ENCODE measurements at places on chromosomes 2 and 18. TPM values are rescaled to one million over a fixed set of nuclear protein-coding genes. Genes with fewer than 3 reads are reported as not detected.
A peak's percentile ranks its signal among the peaks of the same experiment; 100 is the strongest.

SAG gene
- not detected for total RNA-seq

ALPP gene
- not detected for total RNA-seq

ALPG gene
- not detected for total RNA-seq

NEB gene
- 1.4 TPM for total RNA-seq

MFSD6 gene
- 65.9 TPM for total RNA-seq

CPLX4 gene
- not detected for total RNA-seq

GRCh38 chr2:142044197-142044596, 86.6 kb downstream of the LRP1B start:
- H3K4me1 ChIP-seq = no peaks in the 10 kb centered on the region
- H3K4me3 ChIP-seq = no peak overlapping the region
- H3K36me3 ChIP-seq = no peaks in the 10 kb centered on the region
- H3K27ac ChIP-seq = no peak overlapping the region
- H3K27me3 ChIP-seq = no peaks in the 10 kb centered on the region
- no peak for DNase-seq

GRCh38 chr18:12281861-12282260, 26.2 kb upstream of the TUBB6 start:
- no peaks in the 10 kb centered on the region for H3K4me1 ChIP-seq
- H3K36me3 ChIP-seq = no peaks in the 10 kb centered on the region
- H3K4me3 ChIP-seq = no peak overlapping the region
- DNase-seq = no peak

- no peak overlapping the region for H3K27ac ChIP-seq
- H3K4me1 ChIP-seq = no peaks in the 10 kb centered on the region
- DNase-seq = no peak
- no peak overlapping the region for H3K4me3 ChIP-seq
- no peaks in the 10 kb centered on the region for H3K27me3 ChIP-seq
Observed at GRCh38 chr2:136221026-136221425, 103.1 kb upstream of the CXCR4 start.

DNA sequence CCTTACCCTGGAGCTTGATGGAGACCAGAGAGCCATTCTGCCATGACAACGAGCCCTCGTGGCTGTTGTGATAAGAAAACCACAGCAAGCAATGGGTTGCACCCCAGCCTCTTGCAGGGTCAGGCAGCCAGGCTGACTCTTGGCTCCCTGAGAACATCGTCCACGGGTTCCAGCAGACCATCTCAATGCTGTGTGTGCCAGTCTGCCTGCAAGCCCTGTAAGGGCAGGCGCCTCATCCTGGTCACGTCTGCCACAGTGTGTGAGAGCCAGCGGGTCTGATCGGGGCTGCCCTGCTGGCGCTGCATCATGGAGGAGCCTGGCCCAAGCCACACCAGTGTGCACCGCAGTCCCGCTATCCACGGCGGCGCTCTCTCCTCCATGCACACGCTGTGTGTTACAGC, 71.0 kb upstream of the MGAT4A start:
- H3K36me3 ChIP-seq = no peaks in the 10 kb centered on the region
- H3K27ac ChIP-seq = no peak overlapping the region
- no peaks in the 10 kb centered on the region for H3K4me1 ChIP-seq

DNA sequence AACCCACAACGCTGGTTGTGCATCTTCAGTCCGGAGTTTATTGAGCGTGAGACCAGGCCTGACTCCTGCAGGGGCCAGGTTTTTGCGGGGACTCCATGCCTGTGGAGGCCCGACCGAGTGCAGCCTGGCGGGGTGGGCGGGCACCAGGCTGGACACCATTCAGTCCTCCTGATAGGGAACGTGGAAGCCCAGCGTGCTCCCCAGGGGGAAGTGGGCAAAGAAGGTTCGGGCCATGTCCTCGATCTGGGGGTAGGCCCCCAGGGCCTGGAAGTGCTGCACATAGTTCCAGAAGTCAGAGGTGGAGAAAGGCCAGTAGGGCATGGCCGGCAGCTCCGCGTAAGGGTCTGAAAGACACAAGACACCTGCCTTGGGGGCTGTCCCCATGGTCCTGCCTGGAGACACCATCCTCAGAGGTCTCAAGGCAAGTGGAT, 1.4 kb downstream of the OTOS start:
- H3K36me3 ChIP-seq = no peaks in the 10 kb centered on the region
- no peak overlapping the region for H3K4me3 ChIP-seq
- no peak for DNase-seq
- no peak overlapping the region for H3K27ac ChIP-seq

- H3K36me3 ChIP-seq = peaks cover 31% of the 10 kb centered on the region
- no peaks in the 10 kb centered on the region for H3K4me1 ChIP-seq
- no peak for DNase-seq
Observed at GRCh38 chr2:9461079-9461478, 13.3 kb upstream of the IAH1 start.

DNA sequence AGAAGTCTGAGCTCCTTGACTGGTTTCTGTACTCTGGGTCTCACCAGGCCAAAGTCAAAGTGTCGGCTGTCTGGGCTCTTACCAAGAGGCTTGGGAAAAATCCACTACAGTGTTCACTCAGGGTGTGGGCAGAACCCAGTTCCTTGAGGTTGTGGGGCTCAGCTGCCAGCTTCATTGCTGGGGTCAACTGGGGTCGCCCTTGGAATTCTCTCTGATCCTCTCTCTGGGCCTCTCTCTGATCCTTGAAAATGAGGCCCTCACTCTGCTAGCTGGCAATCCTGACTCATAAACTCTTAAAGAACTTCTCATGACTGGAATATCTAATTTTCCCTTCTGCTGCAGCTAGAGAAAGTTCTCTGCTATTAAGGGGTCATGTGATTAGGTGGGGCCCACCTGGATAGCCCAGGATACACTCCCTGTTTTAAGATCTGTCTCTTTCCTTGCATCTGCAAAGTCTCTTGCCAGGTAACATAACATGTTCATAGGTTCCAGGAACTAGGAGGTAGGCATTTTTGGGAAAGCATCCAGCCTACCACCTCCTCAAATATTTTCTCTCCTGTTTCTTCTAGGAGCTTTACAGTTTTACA, 66.3 kb downstream of the SP110 start:
- DNase-seq = no peak
- no peaks in the 10 kb centered on the region for H3K36me3 ChIP-seq
- H3K4me3 ChIP-seq = no peak overlapping the region

DNA sequence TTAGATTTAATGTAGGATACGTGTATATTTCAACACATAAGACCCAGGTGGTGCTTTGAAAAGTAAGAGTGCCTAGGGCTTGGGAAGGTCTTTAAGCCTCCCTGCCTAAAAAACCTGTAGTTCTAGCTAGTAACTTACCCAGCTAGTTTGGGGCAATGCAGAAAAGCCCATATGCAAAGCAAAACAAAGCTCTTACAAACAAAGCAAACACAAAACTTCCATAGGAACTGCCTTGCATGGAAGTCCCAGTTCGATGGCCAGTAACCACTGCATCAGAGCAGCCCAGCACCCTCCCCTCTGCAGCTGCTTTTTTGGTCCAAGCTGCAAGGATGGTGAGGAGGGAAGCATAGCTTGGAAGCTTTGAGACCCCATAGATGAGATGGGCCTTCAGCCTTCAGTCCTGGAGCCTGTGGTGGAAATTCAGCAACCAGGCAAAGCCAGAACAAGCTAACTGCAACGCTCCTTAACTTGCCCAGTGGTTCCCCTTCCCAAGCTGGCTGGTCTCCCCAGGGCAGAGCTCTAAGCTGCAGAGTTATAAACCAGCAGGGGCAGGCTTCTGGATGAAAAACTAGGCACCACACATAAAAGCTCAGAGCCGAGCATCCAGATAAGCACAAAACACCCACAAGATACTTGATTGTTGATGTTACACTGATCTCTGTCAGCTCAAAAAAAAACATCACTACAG, 16.2 kb downstream of the C2orf76 start:
- H3K4me1 ChIP-seq = peaks cover 23% of the 10 kb centered on the region
- no peak overlapping the region for H3K4me3 ChIP-seq
- no peaks in the 10 kb centered on the region for H3K36me3 ChIP-seq
- H3K27me3 ChIP-seq = 0 out of 2 replicates have a peak, but pooled peaks cover 2% of the 10 kb centered on the region
- DNase-seq = no peak

DNA sequence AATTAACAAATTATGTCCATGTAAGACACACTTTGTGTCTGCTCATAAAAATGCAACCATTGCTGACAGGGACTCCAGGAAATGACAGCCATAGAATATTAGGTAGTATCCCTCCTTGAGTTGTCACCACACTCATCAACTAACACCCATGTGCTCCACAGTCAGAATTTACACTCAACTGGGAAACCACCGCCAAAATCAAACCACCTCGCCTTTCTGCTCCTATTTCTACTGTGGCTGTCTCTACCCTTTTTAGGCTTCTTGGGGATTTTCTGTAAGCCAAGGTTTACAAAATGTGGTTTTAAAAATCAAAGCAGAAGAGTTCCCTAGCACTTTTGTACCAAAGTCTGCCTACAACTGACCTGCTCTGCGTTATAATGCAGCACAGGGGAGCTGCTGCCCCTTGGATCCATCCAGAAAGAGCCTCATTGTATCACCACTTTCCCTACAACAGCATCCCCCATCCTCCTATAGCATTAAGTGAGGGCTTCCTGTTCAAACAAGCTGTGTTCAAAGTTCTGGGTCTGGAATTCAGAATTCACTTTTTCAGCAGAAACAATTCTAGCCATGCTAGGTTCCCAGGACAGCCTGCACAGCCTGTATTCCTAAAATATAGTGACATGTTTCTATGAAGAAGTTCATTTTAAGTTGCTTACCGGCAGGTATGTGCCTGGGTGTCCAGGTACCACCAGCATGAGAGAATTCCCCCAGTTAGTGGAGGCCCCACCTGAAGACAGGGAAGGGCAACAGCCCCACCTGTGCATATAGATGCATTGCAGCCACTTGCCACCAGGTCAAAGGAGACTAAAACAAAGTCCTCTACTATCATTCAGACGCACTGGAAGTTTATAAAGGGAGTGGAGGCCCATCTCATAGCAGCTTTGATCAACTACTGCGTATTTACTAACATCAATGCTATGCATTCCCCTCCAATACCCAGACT, 104.3 kb downstream of the MYO5B start:
- H3K4me3 ChIP-seq = no peak overlapping the region
- no peaks in the 10 kb centered on the region for H3K4me1 ChIP-seq
- DNase-seq = no peak
- H3K27ac ChIP-seq = no peak overlapping the region

DNA sequence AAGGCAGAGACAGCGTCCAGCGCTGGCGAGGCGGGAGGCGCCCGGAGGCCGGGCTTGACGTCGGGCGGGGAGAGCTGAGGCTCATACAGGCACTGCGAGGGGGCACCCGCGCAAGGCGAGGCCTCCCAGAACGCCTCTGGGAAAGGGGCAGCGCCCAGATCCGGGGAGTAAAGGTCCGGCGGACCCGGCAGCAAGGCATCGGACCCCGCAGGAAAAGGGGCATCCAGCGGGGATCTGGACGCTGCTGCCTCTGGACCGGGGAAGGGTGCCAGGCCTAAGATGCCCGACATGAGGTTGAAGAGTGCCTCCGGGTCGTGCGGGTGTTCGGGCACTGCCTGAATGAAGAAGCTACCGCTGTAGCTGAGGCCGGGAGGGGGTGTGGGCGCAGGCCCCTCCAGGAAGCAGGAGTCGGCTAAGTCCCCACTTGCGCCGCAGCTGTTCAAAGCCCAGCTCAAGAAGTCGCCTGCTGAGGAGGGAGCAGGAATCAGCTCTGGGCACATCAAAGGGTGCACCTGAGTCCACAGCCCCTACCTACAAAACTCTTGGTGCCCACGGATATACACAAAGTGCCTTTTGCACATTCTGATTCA, 937 bp downstream of the EGR4 start:
- DNase-seq = no peak
- H3K4me3 ChIP-seq = no peak overlapping the region
- H3K36me3 ChIP-seq = no peaks in the 10 kb centered on the region
- H3K27ac ChIP-seq = no peak overlapping the region

DNA sequence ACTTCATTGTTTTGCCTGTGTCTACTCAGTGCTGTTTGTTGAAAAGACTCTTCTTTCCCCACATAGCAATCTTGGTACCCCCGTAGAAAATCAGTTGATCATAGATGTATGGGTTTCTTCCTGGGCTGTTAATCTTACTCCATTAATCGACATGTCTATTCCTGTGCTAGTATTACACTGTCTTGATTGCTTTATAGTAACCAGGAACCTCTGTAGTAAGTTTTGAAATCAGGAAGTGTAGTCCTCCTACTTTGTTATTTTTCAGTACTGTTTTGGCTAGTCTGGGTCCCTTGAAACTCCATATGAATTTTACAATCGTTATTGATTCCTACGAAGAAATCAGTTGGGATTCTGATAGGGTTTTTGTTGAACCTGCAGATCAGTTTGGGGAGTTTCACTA, 78.8 kb upstream of the FAM136A start:
- peaks cover 4% of the 10 kb centered on the region for H3K4me1 ChIP-seq
- H3K27me3 ChIP-seq = no peaks in the 10 kb centered on the region
- DNase-seq = no peak

GRCh38 chr2:113965644-113966043, 75.8 kb downstream of the ACTR3 start:
- H3K27ac ChIP-seq = no peak overlapping the region
- no peak overlapping the region for H3K4me3 ChIP-seq
- DNase-seq = peak; percentile 79
- H3K4me1 ChIP-seq = peaks cover 17% of the 10 kb centered on the region

Measured in Karpas-422 (cell line).